NK-92 treated with Interleukin-12 subunit alpha and Interleukin-12 subunit beta, amount 100 ng/mL, for 24 hours (cell line): ENCODE measurements at places on chromosomes 5 and 9.

- DNase-seq = no peak
These were observed 140.1 kb downstream of the NR3C1 start for GRCh38 chr5:143263272-143263810.

GRCh38 chr9:116191576-116192415, 38.2 kb downstream of the PAPPA start:
- DNase-seq = no peak

DNA sequence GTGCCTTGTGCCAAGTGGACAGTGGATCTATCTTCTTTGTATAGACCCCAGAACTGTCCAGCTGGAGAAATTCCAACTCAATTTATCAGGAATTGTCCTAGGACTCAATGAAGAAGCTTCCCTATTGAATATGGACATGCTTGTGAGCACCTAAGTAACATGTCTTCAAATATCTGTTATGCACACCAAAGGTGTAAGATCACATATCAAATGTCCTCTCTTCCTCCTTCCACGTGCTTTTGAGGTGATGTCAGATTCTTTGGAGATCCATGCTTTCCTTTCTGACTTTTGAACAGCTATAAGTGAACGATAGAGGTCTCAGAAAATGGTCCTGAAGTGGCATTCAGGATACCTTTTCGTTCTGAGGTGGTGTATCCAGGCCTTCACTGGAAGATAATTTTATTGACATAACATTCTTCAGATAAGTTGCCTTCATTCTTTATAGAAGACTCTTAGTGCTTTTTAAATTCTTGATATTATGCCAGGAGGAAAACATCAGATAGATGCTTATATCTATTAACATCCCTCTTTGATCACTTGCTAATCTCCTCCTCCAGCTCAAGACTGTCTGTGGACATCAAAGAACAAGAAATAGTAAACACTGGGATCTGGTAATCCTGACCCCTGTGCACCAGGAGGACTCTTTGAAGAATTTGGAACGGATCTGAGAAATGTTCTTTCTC, 246.4 kb downstream of the SMARCA2 start:
- DNase-seq = no peak

DNA sequence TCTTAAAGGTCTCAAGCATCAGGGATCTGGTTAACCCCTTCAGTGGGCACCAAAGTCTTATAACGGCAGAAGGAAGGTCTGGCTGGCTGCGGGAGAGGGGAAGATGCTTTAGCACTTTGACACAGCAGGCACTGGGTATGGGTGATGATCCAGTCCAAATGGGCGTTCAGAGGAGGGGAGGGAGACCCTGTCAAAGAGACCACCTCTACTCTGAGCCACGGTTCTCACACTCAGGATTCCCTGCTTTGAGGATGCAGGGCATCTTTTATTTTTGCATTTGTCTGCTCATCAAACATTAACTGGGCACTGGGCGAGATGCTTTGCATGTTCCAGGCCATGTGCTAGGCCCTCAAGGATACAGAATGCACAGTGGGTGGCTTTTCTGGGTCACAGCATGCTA, 204.0 kb downstream of the DAB2IP start:
- DNase-seq = no peak

GRCh38 chr5:42836070-42836769, 24.5 kb upstream of the SELENOP start:
- DNase-seq = no peak

- no peak for DNase-seq
These were observed 80.6 kb upstream of the ZNF366 start for GRCh38 chr5:72587661-72588308.

DNA sequence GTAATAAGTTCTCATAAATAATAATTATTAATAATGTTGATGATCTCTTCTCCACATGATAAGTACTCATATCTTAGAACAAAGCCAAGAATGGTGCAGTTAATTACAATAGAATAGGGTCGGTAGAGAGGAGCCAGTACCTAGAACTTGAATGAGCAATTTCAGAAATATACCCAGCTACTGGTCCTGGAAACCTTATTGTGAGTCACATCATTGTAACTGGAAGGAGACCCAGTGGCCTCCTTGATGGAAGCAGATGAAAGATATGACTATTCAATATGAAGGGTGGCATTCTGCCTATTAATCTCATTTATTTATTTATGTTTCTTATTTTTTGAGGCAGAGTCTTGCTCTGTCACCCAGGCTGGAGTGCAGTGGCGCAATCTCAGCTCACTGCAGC, 37.7 kb upstream of the SHOC1 start:
- DNase-seq = no peak

DNA sequence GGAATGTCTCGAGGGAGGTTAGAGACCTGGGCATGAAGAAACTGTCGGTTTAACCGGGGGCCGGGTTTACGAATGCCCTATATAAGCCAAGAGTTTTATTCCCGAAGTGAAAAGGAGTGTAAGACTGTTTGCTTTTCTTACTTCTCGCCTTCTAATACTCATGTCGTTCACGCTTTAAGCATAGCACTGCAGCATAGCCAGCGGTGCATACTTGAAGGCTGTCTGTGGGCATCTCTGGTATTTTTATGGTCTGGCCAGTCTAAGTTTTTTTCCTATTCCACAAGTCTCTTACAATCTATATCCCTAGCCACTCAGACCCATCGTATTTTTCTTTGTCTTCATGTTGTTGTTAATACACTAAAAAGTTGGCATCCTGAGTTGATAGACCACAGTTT, 1.2 kb downstream of the UHRF2 start:
- DNase-seq = no peak

- no peak for DNase-seq
These were observed 3.7 kb downstream of the CLTA start for GRCh38 chr9:36194326-36195000.

DNA sequence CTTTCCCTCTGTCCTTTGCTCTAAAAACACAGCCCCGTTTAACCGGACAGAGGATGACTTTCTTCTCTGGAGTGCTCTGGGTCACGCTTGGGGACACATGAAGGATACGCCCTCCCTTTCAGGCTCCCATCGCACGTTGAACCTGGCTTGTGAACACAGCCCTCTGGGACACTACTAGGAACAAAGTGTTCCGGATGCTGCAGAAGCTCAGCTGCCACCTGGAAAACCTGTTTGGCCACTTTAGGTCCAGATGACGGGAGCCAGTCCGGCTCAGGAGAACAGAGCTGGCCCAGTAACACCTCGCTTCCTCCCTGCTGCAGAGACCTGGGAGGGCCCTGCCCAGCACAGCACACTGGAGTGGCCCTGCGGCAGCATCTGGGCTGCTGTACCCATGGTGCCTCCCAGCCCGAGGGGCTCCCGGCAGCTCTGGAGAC, 60.1 kb downstream of the GADD45G start:
- no peak for DNase-seq

- DNase-seq = no peak
These were observed 2.8 kb downstream of the ADGRD2 start for GRCh38 chr9:124452841-124453585.

DNA sequence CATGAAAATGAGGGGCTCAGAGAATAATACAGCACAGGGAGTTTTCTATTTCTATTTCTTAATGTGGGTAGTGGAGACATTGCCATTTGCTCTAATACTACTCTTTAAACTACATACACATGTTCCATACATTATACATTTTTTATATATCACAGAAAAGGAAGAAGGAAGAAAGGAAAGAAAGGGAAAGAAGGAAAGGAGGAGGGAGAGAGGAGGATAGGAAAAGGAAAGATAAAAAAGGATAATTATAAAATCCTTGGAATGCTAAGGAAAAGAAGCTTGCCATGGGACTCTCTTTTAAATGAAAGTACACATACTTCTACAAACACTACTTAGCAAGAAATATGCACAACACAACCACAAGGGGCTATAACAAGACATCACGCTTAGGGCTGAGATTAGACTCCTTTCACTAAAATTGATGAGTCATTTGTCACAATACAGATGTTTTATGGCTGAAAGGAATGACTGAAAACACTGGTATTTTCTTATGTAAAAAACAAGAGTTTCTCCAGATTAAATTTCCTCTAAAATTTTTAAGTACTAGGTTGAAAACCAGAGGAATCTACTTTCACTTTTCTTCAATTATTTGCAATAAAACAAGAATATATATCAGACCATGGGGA, 219.8 kb downstream of the ARL15 start:
- no peak for DNase-seq

- no peak for DNase-seq
These were observed 35.4 kb downstream of the SH3GL2 start for GRCh38 chr9:17614250-17614649.

DNA sequence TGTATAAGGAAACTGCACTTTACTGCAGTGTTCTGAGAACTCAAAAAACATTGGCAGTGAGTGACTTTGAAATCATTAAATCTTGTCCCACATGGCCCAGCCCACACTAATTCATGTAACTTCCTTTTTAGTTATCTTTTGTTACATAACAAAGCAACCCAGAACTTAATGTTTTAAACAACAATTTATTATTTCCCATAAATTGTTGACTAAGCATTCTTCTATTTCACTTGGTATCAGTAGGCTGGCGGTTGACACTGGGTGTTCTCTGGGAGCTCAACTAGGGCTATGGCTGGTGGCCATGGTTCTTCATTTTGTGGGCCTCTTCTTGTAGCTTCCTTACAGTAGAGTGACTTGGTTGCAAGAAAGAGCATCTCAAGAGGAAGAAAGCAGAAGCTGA, 278.4 kb downstream of the RASEF start:
- DNase-seq = no peak

DNA sequence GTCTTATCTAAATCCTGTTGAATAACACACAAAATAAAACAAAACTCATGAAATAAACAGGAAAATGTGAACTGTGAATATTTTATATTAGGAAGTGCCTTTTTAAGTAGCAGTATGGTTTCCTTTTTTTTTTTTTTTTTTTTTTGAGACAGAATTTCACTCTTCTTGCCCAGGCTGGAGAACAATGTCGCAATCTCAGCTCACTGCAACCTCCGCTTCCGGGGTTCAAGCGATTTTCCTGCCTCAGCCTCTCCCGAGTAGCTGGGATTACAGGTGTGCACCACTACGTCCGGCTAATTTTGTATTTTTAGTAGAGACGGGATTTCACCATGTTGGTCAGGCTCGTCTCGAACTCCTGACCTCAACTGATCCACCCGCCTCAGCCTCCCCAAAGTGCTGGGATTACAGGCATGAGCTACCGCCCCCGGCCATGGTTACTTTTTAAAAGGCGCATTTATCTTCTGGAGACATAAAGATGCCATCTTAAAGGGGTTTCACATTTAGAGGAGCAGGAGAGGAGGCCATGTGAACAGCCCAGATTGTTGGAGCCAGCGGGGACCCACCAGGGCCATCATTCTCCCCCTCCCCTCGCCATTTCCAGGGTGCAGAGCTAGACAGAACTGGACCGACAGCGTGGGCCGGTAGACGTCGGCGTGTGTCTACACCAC, 64.1 kb downstream of the ROR2 start:
- DNase-seq = no peak

GRCh38 chr9:88694625-88695024, 159.6 kb downstream of the NXNL2 start:
- no peak for DNase-seq

DNA sequence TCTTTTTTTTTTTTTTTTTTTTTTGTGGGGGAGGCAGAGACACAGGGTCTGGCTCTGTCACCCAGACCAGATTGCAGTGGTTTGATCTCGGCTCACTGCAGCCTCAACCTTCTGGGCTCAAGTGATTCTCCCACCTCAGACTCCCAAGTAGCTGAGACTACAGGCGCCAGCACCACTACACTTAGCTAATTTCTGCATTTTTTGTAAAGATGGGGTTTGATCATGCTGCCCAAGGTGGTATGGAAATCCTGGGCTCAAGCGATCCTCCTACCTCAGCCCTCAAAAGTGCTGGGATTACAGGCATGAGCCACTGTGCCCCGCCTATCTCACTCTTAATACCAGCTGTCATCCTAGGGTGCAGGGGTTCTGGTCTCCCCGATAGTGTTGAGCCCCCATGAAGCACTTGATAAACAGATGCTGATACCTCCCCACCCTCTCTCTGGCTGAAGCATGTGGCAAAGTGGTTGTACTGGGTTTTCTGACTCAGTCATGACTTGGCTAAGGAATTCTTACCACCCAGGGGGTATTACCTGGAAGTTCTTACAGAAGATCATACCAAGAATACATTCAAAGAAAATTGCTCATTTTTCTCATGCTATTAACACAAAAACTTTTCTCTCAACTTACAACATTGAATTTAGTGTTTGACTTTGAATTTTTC, 110.2 kb upstream of the DAPK1 start:
- no peak for DNase-seq

DNA sequence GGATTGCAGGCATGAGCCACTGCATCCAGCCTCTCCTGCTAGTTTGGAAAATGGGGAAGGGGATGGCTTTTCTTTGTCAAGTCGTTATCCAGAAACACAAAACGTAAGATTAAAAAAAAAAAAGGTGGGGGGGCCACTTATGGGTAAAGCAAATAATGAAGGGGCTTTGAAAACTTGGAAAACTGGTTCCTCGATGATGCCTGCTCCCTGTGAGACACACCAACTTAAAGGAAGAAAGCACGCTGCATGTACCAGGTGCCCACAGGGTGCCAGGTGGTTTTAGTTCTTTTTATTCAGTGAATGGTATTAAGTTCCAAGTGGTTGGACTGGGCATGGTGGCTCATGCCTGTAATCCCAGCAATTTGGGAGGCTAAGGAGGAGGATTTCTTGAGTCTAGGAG, 170.1 kb downstream of the GOLPH3 start:
- DNase-seq = no peak

DNA sequence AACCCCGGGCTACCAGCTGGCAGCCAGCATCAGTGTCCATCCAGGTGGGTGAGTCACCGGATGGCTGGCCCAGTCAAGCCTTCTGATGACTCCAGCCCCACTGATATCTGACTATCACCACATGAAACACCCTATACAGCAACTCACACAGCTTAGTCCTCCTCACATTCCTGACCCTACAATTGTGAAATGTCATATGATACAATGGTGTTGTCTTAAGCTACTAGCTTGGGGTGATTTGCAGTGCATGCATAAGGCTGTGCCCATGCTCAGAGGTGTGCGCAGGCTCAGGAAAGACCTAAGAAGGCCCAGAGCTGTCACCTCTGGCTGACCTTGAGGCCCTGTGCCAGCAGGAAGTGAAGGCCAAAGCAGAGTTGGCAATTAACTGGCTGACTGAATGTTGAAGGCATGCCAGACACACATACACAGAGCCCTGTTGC, 21.5 kb upstream of the SEMA4D start:
- no peak for DNase-seq

DNA sequence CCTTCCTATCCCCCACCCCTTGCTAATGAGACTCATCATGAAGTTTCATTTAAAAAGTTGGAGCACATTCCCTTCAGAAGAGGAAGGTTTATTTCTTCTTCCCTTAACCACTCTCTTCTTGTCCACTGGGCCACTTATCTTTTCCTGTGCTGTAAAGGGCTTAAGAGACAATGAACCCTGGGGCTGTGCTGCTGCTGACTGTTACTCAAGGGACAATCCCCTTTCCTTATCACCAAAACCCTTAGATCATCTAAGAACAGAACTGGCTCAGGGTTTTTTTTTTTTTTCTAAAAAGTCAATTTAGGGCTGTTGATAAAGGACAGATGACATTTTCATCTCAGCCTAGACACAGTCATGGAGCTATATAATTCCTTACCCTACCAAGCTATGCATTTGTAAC, 29.6 kb downstream of the CAPSL start:
- no peak for DNase-seq

GRCh38 chr9:71628247-71628646, 140.1 kb downstream of the CEMIP2 start:
- no peak for DNase-seq

- DNase-seq = no peak
These were observed 30.0 kb downstream of the CARD6 start for GRCh38 chr5:40871177-40871576.
